ENCODE measurements at places on chromosomes 4 and X.

GRCh38 chr4:143554728-143555597, 41.5 kb downstream of the SMARCA5 start:
- no peak for DNase-seq

GRCh38 chr4:1077711-1078477, 35.5 kb downstream of the RNF212 start:
- no peak for DNase-seq

DNA sequence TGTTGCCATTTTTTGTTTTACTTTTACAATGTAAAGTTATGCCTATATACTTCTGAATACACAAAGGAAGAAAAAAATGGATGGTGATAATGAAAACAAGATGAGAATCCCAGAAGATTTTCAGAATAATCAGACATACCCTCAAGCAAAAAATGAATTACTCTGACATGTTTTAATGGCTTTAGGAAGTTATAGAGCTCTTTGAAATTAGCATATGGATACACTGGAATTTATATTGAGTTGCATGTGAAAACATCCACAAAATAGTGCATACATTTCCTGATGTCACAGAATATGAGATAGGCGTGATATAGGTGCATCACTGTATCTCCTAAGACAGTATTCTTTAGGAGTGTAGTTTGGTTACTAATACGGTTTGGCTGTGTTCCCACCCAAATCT, 351.3 kb downstream of the SLC7A11 start:
- no peak for DNase-seq

DNA sequence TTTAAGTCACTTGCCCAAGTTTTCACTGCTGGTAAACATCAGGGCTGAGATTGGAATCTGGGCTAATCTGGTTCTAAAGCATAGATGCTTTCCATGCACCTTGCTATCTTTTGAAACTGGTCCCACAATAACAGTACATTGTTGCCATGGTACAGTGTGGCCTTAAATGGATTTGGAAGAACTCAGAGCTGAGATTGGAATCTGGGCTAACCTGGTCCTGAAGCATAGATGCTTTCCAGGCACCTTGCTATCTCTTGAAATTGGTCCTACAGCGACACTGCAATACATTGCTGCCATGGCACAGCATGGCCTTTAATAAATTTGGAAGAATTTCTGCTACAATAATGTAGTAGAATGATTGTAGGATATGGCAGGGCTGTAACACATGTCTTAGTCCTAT, 28.6 kb downstream of the DAPP1 start:
- no peak for DNase-seq

GRCh38 chrX:54695816-54696487, 102.1 kb downstream of the ITIH6 start:
- no peak for DNase-seq

GRCh38 chr4:168893807-168894206, 116.2 kb downstream of the CBR4 start:
- no peak for DNase-seq

- no peak for DNase-seq
These were observed 28.6 kb downstream of the MAGEB1 start for GRCh38 chrX:30275498-30275897.

- no peak for DNase-seq
These were observed 39.3 kb downstream of the SLAIN2 start for GRCh38 chr4:48380583-48381167.

- DNase-seq, result no peak
These were observed 202.3 kb upstream of the NEIL3 start for GRCh38 chr4:177107288-177107921.

GRCh38 chrX:117840645-117841044, 276.0 kb downstream of the KLHL13 start:
- DNase-seq, result no peak

- no peak for DNase-seq
These were observed 162.8 kb downstream of the WDFY3 start for GRCh38 chr4:84803720-84804119.

- DNase-seq, result no peak
These were observed 734.4 kb upstream of the PABPC4L start for GRCh38 chr4:134936014-134936413.

- DNase-seq, result no peak
These were observed 132.1 kb downstream of the SNCA start for GRCh38 chr4:89704651-89705395.

DNA sequence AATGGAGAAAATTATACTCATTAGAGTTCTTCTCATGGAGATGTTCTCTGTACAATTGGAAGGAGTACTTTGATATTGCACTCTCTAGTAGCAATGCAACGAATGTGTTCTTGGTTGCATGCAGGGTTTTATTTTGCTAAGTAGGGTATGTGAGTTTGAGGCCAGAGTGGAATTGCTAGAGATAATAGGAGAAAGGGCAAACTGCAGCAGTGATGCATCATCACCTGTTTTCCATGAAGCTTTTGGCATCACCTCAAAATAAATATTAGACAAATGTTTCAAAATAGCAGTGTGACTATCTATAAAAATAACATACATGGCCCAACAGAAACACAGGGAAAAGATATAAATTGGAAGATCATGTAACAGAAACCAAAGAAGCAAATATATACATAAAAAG, 93.3 kb downstream of the TIGD2 start:
- DNase-seq, result no peak

GRCh38 chr4:891747-892146, 40.4 kb downstream of the GAK start:
- DNase-seq, result no peak

- no peak for DNase-seq
These were observed 937.1 kb downstream of the CCSER1 start for GRCh38 chr4:91064157-91064853.

DNA sequence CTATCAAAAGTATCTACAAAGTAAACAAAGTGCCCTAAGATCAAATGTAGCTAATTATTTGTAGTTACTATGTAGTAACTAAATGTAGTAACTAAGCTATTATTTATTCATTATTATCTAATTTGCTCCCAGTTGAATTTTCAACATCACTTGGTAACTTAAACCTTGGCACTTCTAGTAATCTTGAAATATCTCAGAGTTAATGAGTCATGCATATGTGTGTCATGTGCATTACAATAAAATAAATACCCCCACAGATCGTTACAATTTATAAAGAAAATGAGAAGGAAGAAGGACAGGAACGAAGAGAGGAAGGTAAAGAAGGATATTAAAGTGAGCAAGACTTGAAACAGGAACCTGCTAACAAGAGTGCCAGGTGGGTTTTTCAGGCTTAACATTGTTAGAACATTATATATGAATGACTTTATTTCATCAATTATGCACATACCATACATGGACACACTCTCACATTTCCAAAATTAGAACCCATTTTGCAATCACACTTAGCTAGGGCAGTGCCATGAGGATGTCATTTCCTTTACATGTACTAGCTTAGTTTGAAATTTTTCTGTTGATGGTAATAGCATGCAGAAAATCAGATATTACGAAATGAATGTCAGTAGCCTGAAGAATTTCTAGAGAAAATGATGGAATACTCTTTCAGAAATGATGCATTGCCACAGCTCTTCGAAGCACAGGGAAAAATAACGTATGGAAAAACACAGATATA, 1670.4 kb upstream of the AGA start:
- DNase-seq, result no peak

DNA sequence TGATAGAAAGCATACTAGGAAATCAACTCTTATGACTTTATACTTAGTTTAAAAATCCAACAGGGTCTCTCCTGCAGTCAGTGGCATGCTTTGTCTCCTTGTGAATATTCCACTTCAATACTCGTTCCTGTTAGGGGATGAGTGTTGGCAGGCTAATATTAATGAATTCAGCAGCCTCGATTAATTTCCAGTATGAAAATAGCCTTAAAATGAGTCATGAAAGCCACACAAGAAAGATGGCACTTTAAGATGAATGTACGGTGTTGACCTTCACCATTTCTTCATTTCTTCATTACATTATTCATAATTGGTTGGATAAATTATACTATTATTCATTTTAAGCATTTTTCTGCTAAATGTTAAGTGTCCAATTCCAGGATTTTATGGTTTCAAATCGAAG, 29.2 kb downstream of the GABRB1 start:
- DNase-seq, result no peak

GRCh38 chr4:89708903-89709421, 128.0 kb downstream of the SNCA start:
- no peak for DNase-seq

DNA sequence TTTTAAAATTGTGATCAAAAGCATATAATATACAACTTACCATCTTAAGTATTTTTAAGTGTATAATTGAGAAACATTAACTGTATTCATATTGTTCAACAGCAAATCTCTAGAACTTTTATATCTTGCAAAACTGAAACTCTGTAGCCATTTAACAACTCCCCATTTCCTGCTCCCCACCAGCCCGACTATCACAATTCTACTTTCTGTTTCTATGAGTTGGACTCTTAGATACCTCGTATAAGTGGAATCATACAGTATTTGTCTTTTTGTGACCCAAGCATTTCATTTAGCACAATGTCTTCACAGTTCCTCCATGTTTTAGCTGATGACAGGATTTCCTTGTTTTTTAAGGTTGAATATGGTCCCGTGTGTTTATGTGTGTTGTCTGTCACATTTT, 106.0 kb downstream of the LRBA start:
- no peak for DNase-seq

- no peak for DNase-seq
These were observed 218.7 kb upstream of the PPARGC1A start for GRCh38 chr4:24108567-24108966.

DNA sequence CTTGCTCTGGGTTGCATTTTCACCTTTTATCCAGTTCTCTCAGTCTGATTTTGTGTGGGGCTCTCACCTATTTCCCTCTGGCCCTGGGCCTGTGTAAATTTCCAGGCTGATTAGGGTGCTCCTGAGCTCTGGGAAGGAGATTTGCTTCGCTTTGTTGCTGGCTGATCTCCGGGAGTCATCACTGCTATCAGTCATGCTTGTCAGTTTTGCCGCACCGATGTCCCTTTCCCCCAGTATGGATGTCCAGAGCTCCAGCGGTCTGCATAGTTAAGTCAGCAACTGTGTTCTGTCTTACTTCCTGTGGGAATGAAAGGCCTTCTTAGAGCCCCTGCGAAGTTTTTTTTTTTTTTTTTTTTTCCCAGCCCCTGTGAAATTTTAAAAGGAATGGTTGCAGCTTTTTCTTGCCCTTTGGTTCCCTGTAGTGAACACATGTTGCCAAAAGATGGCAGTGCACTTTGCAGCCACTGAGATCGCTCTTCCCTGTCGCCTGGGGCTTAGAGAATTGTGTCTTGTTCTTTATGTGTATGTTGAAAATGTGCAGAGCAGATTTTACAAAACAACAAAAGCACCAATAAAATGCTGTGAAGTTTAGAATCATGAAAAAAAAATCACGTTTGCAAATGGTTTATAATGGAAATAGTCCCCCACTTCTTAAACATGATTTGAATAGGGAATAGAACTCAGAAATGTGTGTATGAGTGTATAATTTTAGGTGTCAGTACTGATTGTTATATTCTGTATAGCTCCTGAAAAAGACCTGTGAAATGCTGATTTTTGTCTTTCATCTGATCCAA, 109.1 kb upstream of the SLC4A4 start:
- DNase-seq, result no peak

DNA sequence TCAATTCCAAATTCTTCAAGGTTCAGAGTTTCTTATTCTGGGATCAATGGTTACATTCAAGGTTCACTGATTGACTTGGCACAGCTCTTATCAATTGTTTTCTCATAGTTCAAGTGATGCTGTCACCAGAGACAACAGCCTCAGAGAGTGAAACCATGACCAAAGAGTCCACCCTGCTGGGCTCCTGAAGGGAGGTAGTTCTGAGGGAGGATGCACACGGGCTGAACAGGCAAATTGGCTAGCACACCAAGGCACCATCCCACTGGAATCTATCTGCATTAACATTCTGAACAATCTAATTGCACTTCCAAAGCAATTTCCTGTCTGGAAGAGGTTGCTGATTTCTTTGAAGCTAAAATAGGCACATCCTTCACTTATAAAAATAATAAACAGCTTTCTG, 16.6 kb upstream of the GAB1 start:
- DNase-seq, result no peak

DNA sequence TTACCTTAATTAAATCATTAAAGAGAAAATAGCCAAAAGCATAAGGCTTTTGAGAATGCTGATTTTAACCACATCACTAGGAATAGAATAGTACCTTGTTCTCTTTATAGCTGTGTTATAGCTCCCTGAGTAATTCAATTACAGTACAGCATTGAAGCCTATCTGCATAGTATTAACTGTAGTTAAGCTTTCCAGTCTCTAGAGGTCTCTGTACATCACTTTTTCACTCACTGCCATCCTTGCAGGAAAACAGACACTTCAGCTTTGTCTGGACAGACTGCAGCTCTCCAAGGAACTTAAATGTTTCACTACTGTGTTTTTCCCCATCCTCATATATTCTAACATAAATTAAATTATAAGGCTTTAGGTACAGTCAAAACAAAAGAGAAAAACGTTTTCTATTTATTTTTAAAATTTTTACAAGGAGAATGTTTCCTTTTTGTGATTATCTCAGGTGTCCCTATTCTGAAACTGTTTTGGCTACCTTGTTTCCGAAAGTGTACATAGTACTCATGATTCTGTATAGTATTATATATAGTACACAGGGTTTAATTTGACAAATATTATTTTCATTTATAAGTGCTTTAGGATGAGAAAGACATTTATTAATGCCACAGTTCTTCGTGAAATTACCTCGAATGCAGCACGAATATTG, 407.9 kb downstream of the PCDH18 start:
- DNase-seq, result no peak

DNA sequence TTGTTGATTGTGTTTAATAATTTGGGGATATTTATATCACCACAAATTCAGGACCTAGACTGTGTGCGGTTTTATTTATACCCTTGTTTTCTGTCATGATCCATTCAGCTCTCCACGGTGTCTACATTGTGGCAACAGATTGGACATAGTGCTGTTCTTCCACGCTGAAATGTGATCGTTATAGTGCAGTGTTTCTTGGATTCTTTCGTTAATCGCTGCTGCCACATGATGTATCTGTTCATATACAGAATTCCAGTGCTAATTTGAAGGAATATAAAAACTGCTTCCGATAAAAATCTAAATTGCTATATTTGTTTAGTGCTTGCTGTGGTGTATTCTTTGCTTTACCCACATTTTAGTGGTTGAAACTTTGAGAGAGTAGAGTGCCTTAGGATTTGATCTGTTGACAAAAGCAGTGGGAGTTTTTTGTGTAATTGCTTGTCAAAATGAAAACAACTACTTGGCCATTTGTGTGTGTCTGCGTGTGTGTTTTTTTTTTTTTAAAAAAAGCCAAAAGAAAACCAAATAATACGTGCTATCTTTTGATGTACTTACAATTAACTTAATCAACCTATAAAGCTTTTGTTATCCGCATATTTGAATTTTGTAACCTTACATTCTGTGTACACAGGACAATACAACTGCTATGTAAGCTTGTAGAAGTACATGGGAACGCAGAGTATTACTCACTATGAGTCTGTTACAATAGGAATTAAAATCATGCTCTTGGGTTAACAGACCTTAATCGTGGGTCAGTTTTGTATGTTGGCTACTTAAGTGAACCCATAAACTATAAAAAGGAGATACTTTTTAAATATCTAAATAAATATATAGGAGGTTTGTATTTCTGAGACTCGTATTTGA, 353.3 kb downstream of the ARHGAP24 start:
- no peak for DNase-seq

GRCh38 chrX:23900220-23900797, 7.4 kb downstream of the APOO start:
- no peak for DNase-seq
